ENCODE measurements at places on chromosomes 4 and X. TPM values are rescaled to one million over a fixed set of nuclear protein-coding genes. Genes with fewer than 3 reads are reported as not detected.

The CRMP1 gene
- total RNA-seq, result 1.4 TPM

The AREG gene
- 0.55 TPM for total RNA-seq

The RAB33B gene
- 6.1 TPM for total RNA-seq

The P2RY4 gene
- total RNA-seq, result not detected

The SSX4 gene
- total RNA-seq, result not detected

The NFKB1 gene
- total RNA-seq, result 18.0 TPM

The ELOVL6 gene
- 2.6 TPM for total RNA-seq

The PRDM5 gene
- total RNA-seq, result 12.2 TPM

The C4orf46 gene
- total RNA-seq, result 3.4 TPM

DNA sequence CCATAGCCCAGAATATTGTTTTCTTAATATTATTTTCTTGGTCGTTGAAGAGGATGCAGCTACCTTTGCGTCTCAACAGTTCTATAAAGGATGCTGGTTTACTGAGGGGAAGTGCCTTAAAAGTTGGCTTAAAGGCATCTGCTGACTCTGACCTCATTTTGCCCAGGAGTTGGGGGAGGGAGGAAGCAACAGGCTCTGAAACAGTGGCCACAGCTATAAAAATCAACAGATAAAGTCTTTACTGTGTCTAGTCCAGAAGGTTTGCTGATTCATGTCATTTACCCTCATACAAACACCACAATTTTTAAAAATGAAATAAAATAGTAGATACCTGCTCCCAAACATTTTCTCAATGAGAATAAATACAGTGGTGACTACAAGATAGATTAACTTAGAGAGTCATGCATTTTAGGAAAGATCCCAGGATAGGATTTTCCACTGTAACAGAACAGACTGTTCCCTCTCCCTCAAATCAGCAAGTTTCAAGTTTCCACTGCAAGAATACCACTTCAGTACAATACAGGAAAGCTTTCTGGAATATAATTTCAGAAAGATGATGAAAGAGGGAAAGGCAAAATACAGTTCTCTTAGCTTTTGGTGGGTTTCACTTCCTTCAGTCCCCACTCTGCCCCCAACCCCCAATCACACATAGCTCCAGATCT, 1.9 kb downstream of the PHKA1 start:
- DNase-seq, result no peak

- no peak for DNase-seq
Measured at GRCh38 chrX:150211988-150212387, 151.1 kb upstream of the MAMLD1 start.

DNA sequence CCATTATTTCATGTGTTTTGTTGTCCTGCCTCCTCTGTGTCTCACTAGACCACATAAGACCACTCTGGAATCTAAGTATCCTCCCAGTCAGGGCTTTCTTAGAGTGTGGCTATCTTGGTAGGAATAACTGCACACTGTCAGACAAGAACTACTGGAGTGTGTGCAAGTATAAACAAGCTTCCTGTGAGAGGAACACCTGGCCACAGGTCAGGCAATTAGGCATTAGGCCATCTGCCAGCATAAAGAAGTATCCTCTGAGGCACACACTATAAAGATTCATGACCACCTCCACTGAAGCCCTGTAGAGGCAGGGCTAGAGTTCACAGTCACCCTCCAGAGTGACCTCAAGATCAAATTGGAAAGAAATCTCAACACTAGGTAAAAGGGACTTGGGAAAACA, 507.0 kb upstream of the PABPC4L start:
- DNase-seq, result no peak

DNA sequence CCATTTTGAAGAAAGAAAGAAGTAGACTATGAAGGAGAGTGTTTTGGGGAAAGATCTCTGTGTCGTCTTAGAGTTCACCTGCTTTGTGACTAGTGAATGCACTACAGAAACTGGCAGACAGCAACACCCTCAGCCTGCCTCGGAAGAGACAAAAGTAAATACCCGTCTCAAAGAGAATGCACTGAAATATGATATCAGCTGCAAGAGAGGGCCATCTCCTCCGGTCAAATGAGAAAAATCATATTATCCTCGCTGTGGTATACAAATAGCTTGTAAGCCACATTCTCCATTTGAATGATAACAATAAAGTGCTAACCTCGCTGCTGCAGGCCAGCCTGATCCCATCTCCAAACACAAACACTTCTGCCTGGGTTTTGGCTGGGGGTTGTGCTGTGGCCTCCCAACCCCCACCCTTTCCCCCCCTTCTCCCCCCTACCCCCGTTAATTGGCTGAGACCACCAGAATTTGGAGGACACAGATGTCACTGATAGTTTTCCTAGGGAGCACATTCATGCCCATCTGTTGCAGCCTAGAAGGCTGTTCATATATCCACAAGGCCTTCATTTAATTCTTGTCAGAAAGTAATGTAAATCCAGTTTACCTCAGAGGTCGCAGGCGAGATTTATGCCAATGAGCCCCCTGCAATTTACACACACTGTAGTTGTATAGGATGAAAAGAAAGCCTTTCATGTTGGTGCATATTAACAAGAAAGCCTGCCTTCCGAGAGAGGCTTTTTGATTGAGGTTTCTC, 46.3 kb downstream of the ALPK1 start:
- DNase-seq, result no peak

DNA sequence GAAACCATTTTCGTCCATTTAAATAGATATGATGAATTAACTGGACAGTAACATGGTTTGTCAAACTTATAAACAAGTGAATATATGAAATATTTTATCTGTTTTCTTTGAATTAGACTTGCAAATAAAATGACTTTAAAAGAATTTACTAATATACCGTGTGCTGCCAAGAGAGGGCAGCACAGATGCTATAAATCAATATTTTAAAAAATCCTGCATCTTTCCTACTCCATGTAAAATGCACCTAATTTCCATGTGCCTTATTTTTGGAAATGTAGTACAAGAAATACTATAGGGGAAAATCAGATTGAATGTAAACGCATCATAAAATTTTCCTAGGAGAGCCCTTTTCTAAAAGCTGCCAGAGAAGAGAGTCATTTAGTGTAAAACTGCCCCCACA, 62.2 kb downstream of the PRKX start:
- no peak for DNase-seq

GRCh38 chrX:128616933-128617332, 564.7 kb upstream of the ACTRT1 start:
- no peak for DNase-seq

DNA sequence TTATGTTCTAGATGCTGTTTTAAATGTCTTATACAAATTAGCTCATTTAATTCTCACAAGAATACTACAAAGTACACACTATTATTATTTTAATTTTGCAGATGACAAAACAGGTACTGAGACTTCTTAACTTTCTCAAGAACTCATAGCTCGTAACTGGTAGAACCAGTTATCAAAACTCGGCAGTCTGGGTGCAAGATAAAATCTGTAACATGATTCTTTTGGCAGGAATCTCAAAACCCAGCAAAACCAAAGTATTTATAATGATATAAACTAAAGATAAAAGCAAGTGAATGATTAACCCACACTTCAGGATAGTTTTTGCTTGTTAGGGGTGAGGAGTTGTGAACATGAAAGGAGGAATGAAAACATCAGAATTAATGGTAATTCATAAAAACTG, 27.6 kb downstream of the CLNK start:
- DNase-seq, result no peak

- no peak for DNase-seq
Measured at GRCh38 chrX:130300010-130300282, 31.2 kb upstream of the ZNF280C start.

DNA sequence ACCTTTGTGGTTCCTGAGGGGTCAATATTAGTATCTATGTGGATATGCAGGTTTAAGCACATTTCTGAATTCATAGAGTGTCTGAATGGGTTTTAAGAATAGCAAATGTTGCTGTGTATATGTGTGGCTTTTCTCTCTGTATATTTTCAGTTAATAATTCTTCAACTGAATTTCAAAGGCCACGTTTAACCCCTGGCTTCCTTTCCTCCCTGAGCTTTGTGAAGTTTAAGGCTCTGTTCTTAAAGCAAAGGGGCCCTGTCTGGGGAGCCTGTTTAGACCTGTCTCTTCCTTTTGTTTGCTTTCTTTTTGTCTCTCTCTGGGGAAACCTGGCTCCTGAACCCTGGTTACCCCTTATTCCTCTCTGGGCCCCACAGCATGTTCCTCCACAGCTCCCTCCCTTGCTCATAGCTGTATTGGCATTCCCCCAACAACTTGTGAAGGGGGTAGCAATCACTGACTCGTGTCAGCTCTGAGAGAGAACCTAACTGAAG, 139.1 kb downstream of the COL4A6 start:
- DNase-seq, result no peak

GRCh38 chr4:53455766-53456165, 78.3 kb downstream of the FIP1L1 start:
- no peak for DNase-seq

- DNase-seq, result no peak
Measured at GRCh38 chr4:174263445-174263736, 20.1 kb downstream of the FBXO8 start.

DNA sequence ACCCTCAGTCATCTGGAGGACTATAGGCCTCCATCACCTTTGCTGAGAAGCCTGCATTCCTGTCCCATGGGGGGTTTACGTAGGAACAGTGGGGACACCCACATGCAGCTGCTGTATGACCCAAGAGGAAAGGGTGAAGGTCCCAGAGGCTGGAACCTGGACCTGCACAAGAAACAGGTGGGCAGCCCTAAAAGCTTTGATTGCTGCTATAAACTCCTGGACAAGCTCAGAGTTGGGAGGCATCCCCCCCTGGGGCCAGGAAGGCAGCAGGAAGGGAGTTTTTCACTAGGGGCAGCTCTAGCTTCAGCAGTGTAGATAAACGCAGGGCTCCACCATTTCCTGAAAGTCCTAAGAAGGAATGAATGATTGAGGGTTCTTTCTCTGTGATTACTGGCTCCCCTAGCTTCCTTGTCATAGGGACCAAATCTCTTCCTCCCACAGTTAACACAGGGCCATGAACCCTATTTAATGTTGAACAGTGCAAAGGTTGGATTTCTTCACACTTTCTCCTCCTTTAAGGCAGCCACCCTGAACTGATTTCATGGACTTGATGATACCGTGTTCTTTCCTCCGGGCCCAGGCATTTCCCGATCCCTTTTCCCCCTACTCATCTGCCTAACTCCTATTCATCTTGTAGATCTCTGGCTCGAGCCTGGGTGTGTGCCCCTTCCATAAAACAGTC, 84.2 kb downstream of the CHRNA9 start:
- DNase-seq, result no peak

DNA sequence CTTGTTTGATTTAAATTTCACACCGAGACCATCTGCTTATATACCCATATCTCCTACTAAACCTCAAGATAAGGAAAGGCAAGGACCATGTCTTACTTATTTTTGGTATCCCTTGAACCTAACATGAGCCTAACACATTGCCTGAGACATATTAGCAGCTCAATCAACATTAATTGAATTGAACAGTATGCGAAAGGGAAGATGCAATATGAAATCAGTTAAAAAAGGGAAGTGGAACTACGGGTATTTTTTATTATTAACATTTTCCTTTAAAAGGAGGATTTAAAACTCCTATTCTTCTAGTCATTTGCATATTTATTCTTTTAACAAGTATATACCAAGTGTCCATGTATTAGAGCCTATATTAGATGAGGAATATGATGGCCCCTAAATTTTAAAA, 197.0 kb downstream of the CAMK2D start:
- no peak for DNase-seq

- no peak for DNase-seq
Measured at GRCh38 chr4:88843067-88843685, 145.5 kb upstream of the NAP1L5 start.

- no peak for DNase-seq
Measured at GRCh38 chrX:1205681-1206611, 6.5 kb downstream of the CRLF2 start.

- DNase-seq, result no peak
Measured at GRCh38 chr4:177444911-177445736, 2.9 kb upstream of the AGA start.

DNA sequence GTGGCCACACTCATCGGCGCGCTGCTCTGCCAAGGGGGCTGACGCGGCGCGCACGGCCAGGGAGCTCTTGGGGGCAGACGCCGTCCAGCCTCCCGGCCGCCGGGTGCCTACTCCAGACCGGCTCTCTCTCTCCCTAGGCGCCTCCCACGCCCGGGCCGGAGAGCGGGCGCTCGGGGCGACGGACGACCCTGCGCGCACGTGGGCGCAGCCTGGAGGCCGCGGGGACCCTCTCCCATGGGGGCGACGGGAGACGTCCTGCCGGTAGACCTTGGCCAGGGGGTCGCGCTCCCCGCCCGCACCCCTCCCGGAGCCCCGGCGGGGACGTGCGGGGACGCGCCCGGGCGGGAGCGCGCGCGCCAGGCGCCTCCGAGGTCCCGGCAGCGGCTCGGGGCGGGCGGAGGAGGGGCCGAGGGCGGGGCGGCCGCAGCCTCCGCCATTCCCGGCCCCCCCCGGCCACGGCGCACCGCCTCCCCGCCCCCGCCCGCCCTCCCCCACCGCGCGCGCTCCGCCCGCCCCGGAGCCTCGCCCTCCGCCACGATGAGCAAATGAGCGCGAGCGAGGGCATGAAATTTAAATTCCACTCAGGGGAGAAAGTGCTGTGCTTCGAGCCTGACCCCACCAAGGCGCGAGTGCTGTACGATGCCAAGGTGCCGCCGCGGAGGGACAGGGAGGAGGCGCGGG, at the start of gene MSL3:
TSS of gene MSL3 (plus strand) at position 519 of the 681 bp plus-strand sequence. CDS start at position 546, 27 bp downstream.
- peak; percentile 58 for DNase-seq

DNA sequence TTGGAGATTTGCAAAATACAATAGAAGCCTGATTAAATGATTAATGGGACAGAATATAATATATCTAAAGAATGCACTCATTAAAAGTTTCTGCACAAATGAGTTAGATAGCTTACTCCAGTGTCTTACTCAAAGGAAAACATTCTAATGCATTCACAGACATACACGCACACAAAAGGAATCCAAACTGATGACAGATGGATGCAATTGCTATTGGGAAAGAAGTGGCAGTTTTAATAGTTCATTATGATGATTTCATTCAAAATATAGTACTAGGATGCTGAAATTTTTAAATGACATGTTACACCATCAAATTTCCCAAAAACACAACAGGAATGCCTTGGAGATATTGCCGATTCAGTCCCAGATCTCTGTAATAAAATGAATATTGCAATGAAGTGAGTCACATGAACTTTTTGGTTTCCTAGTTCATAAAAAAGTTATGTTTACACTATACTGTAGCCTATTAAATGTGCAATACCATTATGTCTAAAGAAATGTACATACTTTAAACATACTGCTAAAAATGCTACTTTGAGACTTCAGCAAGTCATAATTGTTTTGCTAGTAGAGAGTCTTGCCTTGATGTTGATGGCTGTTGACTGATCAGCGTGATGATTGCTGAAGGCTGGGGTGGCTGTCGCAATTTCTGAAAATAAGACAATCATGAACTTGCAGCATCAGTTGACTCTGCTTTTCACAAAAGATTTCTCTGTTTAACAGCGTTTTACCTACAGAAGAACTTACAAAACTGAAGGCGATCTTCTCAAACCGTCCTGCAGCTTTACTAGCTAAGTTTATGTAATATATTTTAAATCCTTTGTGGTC, 45.6 kb downstream of the BBS12 start:
- no peak for DNase-seq

- DNase-seq, result no peak
Measured at GRCh38 chr4:38279077-38279476, 318.9 kb downstream of the PTTG2 start.
